Pons (tissue), 1 donor: ENCODE measurements at places on chromosomes 5 and 9.

- DNase-seq, result peak; percentile 12
Observed at GRCh38 chr9:71683598-71684235, 84.6 kb downstream of the CEMIP2 start.

GRCh38 chr9:120663380-120663779, 50.9 kb downstream of the MEGF9 start:
- DNase-seq, result no peak

DNA sequence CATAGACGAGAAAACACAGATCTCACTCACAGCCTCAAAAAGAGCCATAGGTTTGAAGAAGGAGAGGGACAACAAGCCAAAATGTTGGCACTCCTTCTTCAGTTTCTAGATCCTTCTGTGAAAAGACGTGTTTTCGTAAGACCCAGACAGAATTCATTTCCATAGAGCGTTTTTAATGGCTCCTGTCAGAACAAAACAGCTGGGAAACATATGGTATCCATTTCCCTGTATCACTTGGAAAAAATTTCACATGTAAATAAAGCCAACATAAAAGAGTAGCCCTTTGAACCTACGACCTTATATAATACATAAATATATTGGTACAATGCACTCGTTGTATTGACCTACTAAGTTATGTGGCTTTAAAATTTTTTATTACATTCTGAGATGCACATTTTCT, 108.1 kb downstream of the SNCAIP start:
- DNase-seq, result no peak

DNA sequence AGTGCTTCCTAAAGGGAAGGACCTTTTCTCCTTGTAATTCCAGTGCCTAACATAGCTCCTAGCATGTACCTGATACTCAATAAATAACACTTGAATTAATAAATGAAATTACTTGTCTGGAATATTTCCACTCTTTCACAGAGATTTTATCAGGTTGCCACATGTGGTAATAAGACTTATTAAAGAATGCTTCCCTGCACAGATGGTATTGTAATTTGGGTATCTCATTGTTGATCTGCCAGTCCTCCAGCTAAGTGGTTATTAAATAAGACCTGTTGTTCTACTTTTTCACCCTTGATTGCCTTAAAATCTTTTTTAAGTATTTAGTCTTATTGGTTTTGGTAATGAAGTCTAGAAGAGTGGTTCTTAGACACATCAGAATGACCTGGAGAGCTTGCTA, 28.1 kb upstream of the CETN3 start:
- DNase-seq, result no peak

DNA sequence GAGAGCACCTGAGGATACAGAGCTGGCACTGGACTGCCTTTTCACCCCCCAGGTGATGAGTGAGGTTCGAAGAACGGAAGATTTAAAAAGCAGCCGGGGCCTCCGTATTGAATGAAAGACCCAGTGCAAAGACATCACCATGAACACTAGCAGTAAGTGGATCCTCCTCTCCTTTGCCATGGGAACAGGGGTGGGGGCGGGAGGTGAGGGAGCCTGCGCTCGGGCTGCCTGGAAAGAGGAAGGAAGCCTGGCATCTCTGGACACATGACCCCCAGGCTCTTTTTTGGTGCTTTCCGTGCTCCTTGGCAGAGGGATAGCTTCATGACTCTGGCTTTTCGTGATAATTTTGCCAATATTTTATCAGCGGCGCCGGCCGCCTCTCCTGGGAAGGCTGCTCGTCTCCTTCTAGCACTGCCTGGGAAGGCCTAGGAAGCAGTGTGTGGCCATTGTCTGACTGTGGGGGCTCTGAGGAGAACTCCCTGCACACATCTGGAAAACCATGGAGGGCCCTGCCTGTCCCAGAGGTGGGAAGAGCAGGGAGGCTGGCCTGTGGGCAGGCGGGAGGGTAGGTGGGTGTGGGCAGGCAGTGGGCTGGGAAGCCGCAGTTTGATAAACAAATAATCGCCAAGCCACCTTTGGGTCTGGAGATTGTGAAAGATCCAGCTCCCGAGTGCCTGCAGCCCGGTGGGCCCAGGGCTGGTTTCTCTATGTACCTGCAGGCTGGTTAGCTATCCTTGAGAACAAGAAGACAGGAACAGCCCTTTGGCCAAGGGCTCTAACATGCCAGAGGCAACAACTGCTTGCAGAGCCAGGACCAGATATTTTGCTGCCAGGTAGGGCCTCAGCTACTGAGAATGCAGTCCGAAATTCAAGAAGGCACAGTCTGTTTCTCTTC, 911 bp downstream of the ABLIM3 start:
- peak; percentile 53 for DNase-seq

DNA sequence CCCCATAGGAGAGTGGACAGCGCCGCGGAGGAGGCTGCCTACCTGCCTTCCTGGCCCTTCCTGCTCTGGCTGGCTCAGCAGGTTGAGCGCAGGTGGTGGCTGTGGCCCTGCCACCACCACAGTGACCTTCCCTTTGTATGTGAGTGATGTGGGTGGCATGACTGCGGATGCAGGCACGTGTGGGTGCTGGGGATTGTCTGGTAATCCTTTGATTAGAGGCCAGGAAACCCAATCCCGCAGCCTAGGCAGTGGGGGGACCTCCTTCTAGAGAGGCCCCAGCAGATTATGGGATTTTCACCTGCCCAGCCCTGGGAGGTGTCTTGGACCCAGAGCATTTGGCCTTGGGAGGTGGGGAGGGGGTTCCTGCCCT, 16.5 kb downstream of the RXRA start:
- no peak for DNase-seq

GRCh38 chr9:111423389-111423788, 60.8 kb downstream of the ECPAS start:
- no peak for DNase-seq

GRCh38 chr9:35605351-35606137, 482 bp downstream of the TESK1 start:
- no peak for DNase-seq

DNA sequence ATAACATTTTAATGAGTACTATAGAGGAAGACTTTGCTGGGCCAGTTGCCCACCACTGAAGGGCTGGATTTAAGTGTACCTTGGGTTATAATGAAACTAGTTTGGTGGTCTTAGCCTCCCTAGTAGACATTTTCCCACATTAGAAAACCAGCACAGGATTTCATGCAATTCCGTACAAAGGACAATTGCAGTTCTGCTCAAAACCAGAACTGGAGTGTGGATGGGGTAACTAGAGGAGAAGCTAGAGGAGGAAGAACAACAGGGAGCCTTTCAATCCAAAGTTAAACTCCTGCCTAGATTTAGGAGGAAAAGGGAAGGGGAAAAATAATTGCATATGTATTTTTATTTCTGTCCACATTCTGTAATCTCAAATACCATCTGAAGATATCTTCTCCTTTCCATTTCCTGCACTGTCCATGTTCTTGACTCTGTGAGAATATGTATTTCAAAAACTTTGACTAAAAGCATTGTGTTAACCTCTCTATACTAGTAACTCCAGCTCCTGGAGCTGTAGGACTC, 97.5 kb upstream of the SSBP2 start:
- DNase-seq, result peak; percentile 86

DNA sequence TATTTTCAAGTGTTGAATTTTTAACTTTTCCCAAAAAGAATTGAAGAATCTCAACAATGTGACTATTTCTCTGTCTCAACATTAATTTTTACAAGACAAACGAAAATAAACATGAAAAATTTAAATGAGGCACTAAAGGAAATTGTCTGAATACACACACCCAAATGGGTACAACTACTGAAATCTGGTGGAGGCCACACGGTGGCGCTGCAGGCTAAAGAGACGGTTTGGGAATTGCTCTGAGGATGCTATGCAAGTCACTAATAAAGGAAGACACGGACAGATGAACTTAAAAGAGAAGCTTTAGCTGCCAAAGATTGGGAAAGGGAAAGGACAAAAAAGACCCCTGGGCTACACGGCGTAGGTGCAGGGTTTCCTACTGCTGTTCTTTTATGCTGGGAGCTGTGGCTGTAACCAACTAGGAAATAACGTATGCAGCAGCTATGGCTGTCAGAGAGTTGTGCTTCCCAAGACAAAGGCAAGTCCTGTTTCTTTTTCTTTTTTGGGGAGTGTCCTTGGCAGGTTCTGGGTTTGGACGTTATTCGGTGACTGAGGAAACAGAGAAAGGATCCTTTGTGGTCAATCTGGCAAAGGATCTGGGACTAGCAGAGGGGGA, at the start of gene PCDHB10:
TSS of gene PCDHB10 (plus strand) at position 244 of the 616 bp plus-strand sequence. CDS start at position 444, 200 bp downstream.
- DNase-seq, result peak; percentile 37

DNA sequence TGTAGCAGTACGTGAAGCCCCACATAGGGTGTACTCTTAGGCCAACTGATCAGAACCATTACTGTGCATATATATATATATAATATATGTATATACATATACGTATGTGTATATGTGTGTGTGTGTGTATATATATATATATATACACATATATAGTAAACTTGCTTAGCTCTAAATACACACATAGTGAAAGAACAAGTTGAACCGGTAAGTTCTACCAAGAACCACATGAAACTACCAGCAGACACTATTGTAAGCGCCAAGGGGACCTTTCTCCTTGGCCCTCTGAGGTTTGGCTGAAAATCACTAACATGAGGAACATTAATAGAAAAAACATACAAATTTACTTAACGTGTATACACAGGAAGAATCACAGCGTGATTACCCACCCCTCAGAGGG, 1.8 kb upstream of the TARS1 start:
- no peak for DNase-seq
